Astrocyte of the spinal cord (primary cell): ENCODE measurements at places on chromosomes 7 and 10.
A peak's percentile ranks its signal among the peaks of the same experiment; 100 is the strongest.

DNA sequence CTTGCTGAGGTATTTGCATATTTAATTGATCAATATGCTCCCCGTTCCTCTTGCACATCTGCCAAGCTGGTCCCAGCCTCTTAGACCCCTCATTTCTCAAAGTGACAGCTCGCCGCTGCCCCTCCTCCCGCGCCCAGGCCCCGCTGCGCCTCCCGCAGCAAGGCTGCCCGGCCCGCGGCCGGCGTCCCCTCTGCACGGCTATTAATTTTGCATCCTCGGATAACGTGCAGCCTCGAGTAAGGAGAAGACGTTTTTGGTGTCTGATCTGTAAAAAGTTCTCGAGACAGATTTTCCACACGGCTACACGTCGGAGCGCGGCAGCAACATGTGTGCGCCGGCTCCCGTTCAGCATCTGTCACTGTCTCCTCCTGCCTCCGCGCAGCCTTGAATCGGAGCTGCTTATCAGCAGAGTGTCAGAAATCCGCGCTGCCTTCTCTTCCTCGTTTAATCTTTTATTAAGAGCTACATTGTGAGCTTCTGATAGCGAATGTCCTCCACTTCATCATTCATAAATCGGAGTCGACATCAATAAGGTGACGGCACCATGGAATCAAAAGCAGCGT is 65.3 kb downstream of the EBF3 start:
- DNase-seq, result no peak

DNA sequence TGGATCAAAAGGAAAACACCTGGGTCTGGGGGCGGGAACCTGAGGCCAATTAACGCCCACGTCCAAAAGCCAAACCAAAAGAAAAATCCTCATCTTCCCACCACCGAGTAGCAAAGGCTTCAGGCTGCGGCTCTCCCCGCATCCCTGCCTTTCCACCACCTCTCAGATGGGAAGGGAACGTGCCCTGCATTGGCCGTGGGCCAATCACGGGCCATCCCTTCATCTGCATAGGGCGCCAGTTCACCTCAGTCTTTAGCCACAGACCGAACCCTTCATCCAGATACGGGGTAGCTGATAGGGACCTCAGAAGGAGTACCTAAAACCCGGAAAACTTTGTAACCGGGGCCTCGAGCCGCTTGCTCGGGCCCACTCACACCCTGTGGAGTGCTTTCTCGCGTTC is 626 bp downstream of the PRPF18 start:
- DNase-seq, result no peak

- no peak for DNase-seq
Measured at GRCh38 chr7:107312418-107312817, 143.6 kb downstream of the HBP1 start.

- DNase-seq, result peak; percentile 44
Measured at GRCh38 chr7:134307320-134307719, 9.4 kb downstream of the SLC35B4 start.

DNA sequence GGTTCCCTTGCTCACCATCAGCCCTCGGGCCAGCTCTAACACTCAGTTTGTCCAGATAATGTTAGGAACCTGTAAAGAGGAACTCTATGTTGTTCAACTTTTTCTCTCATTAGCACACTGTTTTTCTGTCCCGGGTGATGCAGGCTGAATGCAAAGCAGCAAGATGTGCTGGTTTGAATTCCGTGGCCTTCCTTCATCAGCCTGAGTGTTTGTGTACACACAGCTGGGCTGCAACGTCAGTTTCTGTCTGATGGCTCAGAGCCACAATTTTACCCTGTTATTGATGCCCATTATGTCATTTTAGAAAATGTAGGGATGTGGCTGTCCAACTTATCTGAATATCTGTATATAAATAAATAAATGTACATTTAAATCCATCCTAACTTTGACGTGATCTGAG is 152.0 kb downstream of the PLPP4 start:
- DNase-seq, result no peak

GRCh38 chr7:38704041-38704547 is 72.9 kb upstream of the AMPH start:
- no peak for DNase-seq

DNA sequence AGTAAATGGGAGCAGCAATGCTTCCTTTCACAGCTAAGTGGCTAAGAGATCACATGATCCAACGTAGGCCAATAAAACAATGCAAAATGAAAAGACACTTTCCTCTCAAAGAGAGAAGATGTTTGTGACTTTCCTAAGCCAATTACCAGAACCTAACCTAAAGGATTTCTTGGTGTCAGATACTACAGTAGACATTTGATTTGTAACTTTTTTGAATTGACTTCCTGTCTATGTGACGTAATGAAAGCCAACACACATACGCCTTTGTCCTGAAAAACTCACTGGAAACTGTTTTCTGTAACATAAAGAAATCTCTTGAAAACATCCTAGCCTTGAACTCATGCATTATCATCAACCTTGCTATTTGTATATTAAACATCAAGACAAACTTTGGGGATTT is 417.1 kb downstream of the GPAM start:
- no peak for DNase-seq

DNA sequence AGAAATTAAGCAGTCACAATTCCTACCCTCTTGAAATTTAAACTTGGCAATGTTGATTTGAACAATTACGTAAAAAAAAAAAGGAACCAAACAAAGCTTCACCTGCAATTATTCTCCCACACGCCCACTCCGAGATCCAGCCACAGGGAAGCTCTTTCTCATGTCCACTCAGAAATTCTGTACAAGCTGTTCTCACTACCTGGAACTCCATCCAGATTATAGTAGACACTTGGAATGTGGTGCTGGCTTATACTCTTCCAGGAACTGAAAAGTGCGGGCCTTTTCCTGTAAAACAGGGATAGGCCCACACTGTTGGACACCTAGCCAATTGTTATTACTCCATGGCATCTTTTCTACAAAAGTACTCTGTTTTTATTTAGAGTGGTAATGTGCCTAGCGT is 20.3 kb upstream of the TOMM7 start:
- no peak for DNase-seq

DNA sequence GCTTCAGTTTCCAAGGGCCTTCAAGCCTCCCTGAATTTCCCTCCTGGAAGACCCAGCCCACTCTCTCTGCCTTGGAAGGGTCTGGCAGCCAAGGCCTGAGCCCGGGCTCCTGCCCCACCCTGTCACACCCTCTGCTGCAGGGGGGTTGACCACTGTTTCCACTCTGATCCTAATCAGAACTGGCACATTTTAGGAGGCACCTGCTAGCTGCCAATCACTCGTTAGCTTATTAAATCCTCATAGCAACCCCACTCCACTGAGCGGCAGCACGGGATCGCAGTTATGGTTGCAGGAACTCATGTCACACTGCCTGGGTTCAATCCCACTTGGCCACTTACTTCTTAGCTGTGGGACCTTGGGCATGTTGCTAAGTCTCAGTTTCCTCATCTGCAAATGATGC is 12.9 kb downstream of the HSPB1 start:
- DNase-seq, result no peak

DNA sequence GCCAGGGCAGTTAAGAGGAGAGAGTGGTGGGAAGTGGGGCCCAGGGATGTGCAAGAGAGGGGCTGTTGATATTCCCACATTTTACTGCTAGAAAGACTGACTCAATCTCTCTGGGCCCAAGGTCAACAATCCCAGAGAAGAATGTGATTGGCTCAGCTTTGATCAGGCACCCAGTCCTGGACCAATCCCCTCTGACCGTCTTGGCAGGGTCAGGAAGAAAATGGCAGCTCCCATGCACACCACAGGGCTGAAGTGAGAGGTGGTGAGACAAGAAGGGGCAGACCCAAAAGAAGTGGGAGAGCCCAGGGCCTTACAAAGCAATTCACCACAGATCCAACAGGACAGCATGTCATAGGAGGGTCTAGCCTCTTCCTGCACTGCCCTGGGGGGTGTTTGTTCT is 3.3 kb upstream of the C10orf105 start:
- DNase-seq, result no peak

DNA sequence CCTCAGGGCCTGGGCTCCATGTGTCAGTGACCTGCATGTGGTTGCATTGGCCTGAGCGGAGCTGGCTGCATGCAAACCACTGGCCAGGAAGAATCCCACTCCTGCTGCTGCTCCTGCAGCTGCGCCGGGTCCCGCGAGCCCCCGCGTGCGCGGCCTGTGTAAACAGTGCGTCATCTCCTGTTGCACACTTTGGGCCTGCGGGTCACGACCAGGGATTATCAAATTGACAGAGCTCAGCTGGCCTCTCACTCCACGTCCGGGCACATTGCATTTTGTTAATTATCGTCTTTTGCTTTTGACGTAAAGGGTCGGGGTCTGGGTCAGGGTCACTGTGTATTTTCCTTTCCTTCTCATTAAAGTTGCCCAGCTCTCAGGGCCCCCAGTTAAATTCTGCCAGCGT is 132.6 kb downstream of the RGS10 start:
- DNase-seq, result peak; percentile 51

GRCh38 chr7:79452495-79453265 is 787 bp downstream of the MAGI2 start:
- no peak for DNase-seq

GRCh38 chr10:132563485-132564248 is 26.1 kb downstream of the INPP5A start:
- peak; percentile 60 for DNase-seq

DNA sequence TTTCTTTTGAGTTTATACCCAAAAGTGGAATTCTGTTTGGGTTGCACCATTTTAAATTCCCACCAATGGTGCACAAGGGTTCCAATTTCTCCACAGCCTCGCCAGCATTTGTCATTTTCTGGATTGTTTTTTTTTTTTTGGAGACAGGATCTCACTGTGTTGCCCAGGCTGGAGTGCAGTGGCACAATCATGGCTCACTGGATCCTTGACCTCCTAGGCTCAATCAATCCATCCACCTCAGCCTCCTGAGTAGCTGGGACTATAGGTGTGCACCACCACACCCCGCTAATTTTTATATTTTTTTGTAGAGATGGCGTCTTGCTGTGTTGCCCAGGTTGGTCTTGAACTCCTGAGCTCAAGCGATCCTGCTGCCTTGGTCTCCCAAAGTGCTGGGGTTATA is 46.6 kb downstream of the CUX1 start:
- no peak for DNase-seq
